ENCODE measurements at places on chromosomes 1 and 21.

DNA sequence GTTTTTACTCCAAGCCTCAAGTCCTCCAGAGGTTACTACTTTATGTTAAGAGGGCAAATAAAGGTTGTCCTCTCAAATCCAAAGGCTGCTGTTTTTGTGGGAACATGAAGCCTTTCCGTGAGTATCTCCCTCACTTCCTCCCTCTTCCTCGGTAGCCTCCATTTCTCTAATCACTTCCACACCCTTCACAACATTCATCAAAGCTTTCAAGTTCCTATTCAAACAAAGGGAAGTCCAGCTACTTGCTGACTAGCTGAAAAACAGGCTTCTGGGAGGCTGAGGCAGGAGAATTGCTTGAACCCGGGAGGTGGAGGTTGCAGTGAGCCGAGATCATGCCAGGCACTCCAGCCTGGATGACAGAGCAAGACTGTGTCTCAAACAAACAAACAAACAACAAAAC is 6.6 kb upstream of the CD48 start:
- no peak for DNase-seq

DNA sequence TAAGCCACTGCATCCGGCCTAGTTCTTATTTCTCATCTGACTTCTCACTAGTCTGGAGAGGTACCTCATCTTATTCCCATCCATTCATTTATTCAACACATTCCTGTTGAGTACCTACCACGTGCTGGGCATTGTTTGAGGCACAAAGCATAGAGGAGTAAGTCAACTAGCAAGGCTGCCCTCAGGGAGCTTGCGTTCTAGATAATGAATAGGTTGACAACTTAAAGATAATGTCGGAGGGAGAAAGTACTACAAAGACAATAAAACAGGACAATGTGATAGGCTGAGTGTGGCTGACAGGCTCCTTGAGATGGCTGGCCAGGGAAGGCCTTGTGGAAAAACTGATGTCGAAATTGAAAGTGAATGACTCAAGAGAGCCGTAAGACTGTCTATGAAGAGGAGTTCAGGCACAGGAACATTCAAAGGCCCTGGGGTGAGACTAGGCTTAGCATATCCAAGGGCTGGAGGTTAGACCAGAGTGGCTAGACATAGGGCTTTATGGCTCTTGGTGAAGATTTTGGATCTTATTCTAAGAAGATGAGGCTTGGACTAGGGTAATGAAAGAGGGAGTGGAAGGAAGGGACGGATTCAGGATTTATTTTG is 18.3 kb downstream of the SPATA21 start:
- DNase-seq = no peak

DNA sequence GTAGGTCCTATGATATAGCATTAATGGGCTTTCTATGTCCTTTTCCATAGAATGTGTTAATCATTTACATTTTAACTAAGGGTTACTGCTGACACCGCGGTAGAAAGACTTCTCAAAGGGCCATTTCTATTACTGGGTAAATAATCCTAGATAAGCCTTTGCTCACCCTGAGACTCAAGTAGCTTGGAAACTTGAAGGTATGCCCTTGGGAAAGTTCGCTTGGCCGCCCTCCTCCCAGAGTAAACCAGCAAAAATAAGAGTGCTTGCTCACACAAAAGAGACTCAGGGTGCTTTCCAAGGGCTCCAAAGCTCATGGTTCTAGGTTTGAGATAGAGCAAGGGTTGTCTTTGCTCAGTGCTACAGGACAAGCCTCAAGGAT is 85.8 kb upstream of the TMPRSS2 start:
- no peak for DNase-seq

- DNase-seq = no peak
Measured at GRCh38 chr1:198556971-198557370, 16.5 kb upstream of the ATP6V1G3 start.

GRCh38 chr1:31830511-31830910 is 14.7 kb upstream of the SPOCD1 start:
- no peak for DNase-seq

GRCh38 chr1:150168960-150169601 is 19.4 kb downstream of the PLEKHO1 start:
- DNase-seq = peak; percentile 51

DNA sequence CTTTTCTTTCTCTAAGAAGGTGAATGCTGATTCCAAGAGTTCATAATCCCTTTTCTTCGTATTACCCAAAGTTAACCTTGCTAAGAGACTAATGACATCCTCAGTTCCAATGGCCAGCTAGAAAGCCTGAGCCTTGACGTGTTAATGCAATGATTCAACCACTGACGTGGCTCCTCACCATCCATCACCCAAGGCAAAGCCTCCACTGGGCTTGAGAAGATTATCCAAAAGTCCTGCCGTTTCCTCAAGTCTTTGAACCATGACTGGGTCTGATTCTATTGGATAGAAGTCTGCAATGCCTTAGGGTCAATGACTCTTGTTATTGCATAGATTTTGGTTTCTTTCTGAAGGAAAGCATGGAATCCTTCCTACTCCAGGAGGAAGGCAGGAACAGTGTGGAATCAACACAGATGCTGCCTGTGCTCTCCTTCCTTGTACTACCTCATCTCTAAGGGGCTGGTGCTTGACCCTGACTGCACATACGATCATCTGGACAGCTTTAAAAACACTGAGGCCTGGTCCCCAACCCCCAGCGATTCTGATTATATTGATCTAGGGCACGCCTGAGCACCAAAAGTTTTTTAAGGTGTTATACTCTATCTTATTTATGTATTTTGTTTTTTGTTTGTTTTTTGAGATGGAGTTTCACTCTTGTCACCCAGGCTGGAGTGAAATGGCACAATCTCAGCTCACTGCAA is 69.3 kb upstream of the ANGPTL1 start:
- no peak for DNase-seq

DNA sequence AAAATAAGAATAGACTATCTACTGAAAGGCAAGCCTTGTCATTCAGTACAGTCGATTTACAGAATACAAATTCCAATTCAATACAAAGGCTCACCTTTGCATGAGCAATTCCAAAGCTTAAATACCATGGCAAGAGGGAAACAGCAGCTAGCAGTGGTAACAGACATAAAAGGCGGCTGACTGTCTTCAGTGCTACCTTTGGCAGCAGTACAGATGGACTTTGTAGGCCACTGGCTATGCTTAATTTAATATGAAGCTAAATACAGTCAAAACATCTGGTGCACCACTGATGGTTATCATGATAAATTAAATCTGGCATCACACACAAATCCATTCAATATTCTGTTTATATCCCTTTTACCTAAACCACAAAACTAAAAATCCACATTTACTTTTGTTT is 62.4 kb downstream of the RERE start:
- no peak for DNase-seq

DNA sequence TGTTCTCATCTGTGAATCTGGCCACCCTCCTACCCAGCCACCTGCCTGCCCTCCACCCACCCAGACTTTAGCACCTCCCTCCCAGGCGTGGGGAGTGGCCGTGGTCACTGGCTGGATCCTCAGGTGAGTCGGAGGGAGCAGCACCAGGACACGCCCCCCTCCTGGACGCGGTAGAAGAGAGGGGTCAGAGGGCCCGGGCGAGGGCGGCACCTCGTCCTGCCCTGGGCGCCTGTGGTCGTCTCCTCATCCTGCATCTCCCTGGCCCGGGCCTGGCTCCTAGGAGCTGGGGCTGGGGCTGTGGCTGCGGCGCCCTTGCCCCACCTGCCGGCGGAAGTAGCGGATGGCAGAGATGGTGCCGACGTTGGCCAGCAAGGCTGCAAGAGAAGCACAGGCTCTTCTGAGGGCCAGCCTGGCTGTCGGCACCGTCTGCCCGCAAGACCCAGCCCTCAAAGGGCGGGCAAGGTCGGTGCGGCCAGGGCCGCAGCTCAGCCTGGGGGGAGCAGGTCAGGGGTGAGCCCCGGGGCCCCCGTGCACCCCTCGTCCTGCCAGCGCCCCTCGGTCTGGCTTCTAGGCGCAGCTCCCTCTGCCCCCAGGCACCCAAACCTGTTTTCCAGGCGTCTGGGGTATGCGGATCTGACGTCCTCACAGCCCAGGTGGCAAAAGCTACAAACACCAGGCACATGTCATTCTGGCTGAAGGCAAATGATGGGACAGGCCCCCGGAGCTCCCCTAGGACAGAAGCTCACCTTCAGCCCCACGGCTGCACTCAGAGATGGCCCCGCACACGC is 5.8 kb downstream of the PERM1 start:
- DNase-seq = peak; percentile 66

- no peak for DNase-seq
Measured at GRCh38 chr21:27953340-27954045, 986.6 kb upstream of the ADAMTS5 start.

- DNase-seq = no peak
Measured at GRCh38 chr1:12340544-12340930, 110.7 kb downstream of the VPS13D start.

DNA sequence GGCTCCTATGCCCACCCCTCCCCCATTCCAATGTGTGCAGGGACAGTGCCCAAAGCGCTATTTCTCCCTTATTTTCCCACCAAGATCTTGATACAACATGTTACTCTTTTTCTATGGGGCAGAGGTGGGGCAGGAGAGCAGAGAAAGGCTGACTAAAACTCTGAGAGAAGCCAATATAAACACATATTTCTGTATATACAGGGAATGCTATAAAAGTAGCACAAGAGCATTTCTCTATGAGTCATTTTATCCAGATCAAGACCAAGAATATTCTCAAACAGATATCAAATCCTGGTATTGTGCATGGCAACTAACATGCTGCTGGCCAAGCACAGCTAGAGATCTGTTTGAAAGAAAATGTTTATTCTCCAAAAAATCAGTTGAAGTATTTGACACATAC is 7.3 kb downstream of the WDR26 start:
- no peak for DNase-seq

- no peak for DNase-seq
Measured at GRCh38 chr1:183466781-183467180, 5.5 kb upstream of the SMG7 start.

DNA sequence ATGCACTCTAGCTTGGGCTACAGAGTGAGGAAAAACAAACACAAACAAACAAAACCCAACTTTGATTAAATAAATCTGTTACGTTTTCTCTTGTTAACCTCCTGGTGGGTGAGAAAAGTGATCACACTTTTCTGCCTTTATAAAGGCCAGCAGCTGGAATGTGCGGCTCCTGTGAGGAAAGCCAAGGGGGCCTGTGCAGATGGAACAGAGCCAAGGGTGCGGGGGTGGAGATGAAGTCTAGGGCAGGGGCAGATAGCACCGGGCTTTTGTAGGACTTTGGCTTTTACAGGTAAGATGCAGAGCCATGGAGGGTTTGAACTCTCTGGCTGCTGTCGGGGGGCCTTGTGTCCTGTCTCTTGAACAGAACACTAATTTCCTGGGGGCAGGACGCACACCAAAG is 40.7 kb upstream of the GPR37L1 start:
- DNase-seq = no peak

- DNase-seq = peak; percentile 34
Measured at GRCh38 chr1:81237473-81238089, 563.2 kb upstream of the ADGRL2 start.

DNA sequence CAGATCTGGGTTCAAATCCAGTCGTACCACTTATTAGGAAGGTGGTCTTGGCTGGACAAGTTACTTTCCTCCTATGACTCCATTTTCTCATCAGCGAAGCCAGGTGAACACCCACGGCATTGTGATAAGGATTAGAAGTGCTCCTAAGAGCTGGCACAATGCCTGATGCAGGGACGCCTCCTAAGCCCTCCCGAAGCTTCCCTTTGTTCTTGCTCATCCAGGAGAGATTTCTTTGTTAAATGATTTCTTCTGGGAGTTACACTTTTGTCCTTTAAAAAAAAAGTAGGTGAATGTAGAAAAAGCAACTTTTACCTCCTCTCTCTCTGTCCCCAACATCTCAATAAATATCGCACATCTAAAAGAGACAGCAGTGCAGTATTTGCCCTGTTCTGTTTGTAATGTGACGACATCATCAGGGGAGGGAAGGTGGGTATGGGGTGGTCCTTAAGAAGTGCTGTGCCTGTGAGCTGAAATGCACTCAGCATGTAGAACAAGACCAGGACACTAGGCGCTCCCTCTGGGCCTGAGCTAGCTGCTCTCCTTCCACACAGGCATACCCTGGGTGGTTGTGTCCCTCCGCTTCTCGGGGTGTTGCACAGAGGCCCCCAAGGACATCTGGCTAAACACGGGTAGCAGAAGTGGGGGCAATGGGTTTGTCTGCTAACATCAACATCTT is 43.9 kb downstream of the SUSD4 start:
- no peak for DNase-seq

GRCh38 chr1:46394108-46394871 is at the start of gene FAAH:
Gene FAAH, plus strand, starts transcription at chr1:46394317. Its CDS starts 32 bp downstream, at chr1:46394349.
- DNase-seq = no peak

DNA sequence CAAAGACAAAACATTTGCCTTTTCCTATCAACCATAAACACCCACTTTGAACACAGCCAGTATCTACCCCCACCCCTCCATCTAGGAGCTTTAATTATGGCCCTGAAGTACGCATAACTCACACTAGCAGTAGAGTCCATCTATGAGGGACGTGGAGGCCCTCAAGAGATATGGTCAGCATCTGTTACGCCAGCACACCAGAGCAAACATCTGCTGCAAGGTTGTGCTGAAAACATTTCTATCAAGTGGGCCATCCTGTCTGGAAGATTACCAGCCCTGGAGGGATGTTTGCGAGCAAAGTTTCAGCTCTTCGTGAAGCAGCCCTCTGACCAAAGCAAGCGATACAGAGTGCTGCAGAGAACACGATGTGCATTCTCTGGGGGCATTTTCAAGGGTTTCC is 74.6 kb downstream of the SLC45A1 start:
- no peak for DNase-seq

DNA sequence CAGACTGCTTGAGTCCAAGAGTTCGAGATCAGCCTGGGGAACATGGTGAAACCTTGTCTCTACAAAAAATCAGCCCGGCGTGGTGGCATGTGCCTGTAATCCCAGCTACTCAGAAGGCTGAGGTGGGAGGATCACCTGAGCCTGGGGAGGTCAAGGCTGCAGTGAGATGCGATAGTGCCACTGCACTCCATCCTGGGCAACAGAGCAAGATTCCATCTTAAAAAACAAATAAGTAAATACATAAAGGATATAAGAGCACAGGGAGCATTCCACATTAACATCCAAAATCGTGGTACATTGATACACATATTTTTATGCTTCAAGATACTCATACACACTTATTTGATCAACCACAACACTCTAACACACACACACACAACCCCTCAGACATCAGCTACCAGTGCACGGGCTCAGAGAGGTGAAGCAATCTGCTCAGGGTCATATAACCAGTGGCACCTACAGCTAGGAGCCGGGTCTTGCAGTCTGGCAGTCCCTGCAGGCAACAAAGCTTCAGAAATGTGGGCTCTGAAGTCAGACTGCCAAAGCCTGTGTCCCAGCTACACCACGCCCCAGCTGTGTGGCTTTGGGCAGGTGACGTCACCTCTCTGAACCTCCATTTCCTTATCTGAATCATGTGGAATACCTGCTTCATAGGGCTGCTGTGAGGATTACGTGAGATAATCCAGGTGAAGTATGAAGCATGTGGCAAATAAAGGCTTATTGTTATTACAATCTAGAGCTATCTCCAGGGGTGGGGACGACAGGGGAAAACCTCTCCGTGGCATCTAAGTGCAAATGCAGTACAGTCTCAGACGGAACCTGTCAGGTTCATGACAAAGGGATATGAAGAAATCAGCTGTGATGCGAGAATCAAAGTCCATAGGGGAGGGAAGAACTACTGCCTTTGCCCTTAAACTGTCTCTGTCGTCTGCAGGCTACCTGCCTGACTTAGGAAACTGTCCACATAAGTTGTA is 4.8 kb upstream of the CRYBG2 start:
- no peak for DNase-seq

GRCh38 chr1:147210987-147211386 is 14.2 kb downstream of the FMO5 start:
- DNase-seq = no peak

- DNase-seq = no peak
Measured at GRCh38 chr1:183544598-183545297, 45.5 kb downstream of the NCF2 start.

- peak; percentile 41 for DNase-seq
Measured at GRCh38 chr1:56931211-56931610, 34.6 kb downstream of the C8B start.
